ENCODE measurements at places on chromosomes 5 and 9.
A peak's percentile ranks its signal among the peaks of the same experiment; 100 is the strongest.

DNA sequence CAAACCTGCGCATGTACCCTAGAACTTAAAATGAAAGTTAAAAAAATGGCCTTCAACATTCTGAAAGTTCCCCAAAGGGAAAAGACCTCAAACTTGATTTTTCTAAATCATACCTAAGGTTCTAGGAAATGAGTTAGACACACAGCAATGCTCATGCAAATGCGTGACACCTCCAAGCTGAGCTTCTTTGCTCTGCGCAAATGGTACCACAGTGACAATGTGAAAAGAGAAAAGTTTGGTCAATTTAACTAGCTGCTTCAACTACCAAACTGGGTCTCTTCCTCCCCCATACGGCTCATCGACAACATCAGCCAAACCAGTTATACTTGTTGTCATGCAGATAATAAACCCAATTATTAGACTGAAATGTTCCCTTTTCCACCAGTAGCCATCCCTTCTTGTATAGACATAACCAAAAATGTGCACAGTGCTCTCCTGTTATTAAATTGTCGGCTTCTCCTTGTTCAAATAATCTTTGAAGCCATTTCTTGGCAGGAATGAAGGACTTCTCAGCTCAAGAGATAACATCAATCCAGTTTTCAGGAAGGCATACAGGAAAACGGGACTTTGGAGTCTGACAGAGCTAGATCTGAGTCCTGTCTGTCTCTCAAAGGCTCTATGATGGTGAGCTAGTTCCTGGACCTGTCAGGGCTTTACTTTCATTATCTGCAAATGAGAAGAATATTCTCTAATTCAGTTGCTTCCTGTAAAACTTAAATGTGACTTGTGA lies 185.6 kb upstream of the NR3C1 start:
- DNase-seq = no peak

DNA sequence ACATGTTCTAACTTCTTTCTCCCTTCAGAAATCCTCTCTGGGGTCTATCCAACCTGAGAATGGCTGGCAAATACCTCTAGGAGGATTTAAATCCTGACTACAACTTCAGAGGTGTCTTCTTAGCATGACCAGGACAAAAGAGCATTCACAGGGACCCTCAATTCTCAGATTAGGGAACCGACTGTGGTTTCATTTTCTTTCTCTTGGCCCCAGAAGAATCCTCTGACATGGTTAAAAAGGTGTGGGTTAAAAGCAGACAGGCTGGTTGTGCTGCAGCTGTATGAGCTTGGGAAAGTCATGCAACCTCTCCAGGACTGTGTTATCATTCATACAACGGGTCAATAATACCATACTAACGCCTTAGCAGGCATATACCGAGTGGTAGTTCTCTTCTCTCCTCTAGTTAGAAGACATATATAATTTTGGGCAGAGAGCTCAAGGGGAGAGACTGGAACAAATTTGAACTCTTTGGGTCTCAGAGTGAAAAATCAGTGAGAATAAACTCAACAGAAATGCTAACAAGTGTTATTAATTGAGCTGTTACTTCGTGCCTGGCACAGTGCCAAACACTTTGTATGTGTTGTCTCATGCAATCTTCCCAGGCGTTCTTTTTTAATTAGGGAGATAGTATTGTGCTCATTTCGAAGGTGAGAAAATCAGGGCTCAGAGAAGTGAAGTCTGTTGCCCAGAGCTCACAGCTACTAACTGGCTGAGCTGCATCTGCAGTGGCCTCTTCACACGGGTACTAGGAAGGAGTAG lies 35.2 kb downstream of the INSYN2B start:
- DNase-seq = no peak

DNA sequence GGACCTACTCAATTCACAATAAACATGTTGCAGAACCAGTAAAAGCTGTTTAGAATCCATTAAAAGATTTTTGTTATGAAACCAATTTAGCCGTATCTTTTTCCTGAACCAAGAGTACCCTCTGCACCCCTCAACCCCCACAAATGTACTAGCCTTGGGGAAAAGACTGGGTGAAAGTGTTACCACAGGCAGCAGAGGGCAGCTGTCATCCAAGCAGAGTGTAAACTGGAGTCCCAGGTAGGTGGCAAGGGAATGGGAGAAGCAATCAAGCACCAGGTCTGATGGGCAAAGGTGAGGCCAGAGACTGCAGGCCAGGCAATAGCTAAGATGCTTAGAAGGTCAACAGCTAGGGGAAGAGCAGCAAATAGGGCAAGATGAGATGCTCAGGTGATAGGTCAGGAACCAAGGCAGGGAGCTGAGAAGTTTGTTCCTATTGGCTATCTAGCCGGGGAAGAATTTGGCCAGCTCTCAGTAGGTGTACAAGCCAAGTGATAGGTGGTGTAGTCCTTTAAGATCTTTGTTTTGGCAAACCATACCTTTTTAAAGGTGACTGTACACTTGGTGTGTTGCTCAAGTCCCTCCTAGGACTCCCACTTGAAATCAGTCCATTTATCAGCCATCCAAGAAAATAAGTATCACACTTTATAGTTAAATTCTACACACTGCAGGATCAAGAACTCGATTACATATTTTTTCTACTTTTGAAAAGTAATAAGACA lies 77.8 kb upstream of the CCDC112 start:
- DNase-seq = no peak

- no peak for DNase-seq
Observed at GRCh38 chr9:126559296-126559695, 54.4 kb upstream of the LMX1B start.

- no peak for DNase-seq
Observed at GRCh38 chr5:174531782-174532191, 192.6 kb upstream of the MSX2 start.

- no peak for DNase-seq
Observed at GRCh38 chr5:135491552-135492318, 39.6 kb upstream of the TIFAB start.

GRCh38 chr9:130929571-130930038 lies 9.4 kb downstream of the FIBCD1 start:
- DNase-seq = no peak

GRCh38 chr9:108434502-108434901 lies 421.3 kb downstream of the ACTL7B start:
- DNase-seq = no peak

DNA sequence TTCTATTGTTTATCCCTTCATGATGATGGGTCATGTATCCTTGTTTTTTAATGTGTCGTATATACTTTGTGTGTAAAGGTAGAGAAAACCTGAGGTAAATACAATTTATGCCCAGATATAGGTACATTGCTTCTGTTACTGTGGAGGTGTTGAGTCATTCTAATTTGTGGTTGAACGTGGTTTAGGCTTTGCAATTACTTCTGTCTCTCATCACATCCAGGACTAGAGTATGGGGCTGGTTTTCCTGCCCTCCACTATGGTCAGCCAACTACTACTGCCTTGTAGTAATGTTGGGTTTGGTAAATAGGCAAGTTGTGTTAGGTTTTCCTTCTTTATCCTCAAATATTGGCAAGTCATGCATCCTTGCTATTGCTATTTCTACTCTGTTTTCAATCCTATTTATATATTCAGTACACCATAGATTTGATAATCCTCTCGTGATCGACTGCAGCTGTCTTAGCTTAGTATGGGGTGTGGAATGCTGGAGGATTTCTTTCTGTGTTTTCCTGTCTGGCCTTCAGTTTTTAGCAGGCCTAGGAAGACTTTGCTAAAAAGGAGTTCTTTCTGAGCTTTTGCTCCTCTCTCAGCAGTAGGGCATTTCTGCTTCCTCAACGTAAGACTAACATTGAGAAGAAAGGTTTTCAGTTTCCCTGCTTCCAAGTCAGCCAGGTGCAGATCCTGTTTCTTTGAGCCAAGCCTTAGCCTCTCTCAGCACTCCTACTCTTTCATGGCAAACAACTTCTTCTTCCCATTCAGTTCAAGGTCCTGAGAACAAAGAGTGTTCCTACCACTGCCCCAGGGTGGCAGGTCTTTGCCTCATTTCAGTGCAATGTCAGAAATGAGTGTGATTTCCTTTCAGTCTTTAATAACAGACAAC lies 844.4 kb upstream of the CDH18 start:
- DNase-seq = no peak

- no peak for DNase-seq
Observed at GRCh38 chr9:87701931-87702421, 23.9 kb upstream of the CTSL start.

GRCh38 chr9:134987906-134988700 lies 70.4 kb upstream of the FCN1 start:
- DNase-seq = no peak

GRCh38 chr5:149035372-149035790 lies 27.5 kb downstream of the SH3TC2 start:
- DNase-seq = peak; percentile 30

DNA sequence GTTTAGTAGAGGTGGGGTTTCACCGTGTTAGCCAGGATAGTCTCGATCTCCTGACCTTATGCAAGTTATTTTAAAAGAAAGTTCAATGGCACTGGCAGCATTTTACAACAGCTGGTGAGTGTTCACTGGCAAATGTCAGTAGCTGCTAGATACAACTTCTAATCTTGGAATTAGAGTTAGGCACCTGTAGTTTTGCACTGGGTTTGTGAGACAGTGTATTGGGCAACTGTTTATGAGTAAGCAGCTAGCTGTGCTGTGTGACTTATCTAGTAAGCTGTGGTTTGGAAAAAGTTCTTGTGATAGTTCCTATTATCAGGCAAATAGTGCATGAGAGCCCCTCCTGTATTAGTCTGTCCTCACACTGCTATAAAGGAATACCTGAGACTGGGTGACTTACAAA lies 61.5 kb downstream of the UBE2QL1 start:
- DNase-seq = no peak

- DNase-seq = no peak
Observed at GRCh38 chr9:38390442-38390841, 2.1 kb upstream of the ALDH1B1 start.

DNA sequence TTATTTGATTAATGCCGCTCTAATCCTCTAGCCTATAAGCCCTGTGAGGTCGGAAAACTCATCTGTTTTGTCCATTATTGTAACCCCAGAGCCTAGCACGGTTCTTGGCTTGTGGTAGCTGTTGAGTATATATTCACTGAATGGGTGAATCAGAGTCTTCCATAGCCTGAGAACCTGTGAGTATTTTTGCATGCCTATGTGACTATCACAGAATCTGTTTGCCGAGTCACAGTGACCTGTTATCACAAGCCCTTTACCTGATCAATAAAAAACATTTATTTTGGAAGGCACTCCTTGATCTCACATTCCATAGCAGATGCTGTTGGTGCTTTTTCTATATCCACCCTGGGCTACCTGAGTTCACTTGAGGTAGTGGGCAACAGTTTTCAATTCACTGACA lies 125.0 kb upstream of the STC2 start:
- no peak for DNase-seq

GRCh38 chr5:154756868-154757813 lies 2.0 kb downstream of the LARP1 start:
- peak; percentile 32 for DNase-seq

GRCh38 chr9:116935149-116935897 lies 248.2 kb downstream of the TRIM32 start:
- DNase-seq = no peak

- no peak for DNase-seq
Observed at GRCh38 chr5:16593628-16594027, 23.2 kb downstream of the RETREG1 start.

GRCh38 chr5:55030676-55031369 lies 6.8 kb downstream of the GZMK start:
- no peak for DNase-seq

DNA sequence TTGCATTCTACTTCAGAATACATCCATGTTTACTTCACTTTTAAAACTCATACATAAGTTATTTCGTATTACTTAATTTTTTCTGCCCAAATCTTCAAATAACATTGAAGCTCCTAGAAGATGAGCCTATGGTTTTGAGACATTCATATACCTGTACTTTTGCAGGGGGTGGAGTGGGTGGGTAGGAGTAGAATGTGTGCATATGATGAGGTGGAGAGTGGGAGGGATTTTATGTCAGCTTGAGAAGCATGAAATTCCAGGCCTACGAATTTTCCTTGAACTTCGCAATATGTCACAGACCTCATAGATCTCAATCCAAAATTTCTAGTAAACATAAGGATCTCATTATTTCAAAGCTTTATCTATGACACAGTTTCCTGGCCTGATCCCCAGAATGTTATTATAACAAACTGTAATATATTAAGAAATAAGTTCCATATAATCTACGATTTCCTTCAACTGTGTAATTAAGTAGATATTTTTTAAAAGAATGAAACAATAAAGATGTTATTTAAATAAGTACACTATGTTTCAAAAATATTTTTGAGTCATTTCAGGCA lies 19.7 kb upstream of the MOB3B start:
- DNase-seq = no peak

DNA sequence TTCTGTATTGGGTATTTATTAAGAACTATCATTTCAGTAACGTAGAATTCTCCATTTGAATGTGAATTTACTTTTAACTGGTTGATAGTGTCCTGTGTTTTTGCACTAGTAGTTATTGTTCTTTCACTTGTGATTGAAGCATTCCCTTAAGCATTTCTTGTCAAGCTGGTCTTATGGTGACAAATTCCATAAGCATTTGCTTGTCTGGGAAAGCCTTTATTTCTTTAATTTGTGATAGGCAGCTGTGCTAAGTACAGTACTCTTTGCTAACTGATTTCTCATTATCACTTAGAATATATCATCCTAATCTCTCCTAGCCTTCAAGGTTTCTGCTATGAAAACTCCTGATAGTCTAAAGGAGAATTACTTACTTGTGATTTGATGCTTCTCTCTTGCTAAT lies 21.3 kb upstream of the SPATA31E1 start:
- DNase-seq = no peak

- no peak for DNase-seq
Observed at GRCh38 chr5:172361566-172362238, 78.1 kb upstream of the UBTD2 start.

- no peak for DNase-seq
Observed at GRCh38 chr5:112381521-112381920, 37.6 kb downstream of the EPB41L4A start.

- DNase-seq = no peak
Observed at GRCh38 chr5:30930736-30931135, 262.8 kb upstream of the CDH6 start.

GRCh38 chr5:58775701-58776262 lies 192.9 kb downstream of the RAB3C start:
- no peak for DNase-seq

DNA sequence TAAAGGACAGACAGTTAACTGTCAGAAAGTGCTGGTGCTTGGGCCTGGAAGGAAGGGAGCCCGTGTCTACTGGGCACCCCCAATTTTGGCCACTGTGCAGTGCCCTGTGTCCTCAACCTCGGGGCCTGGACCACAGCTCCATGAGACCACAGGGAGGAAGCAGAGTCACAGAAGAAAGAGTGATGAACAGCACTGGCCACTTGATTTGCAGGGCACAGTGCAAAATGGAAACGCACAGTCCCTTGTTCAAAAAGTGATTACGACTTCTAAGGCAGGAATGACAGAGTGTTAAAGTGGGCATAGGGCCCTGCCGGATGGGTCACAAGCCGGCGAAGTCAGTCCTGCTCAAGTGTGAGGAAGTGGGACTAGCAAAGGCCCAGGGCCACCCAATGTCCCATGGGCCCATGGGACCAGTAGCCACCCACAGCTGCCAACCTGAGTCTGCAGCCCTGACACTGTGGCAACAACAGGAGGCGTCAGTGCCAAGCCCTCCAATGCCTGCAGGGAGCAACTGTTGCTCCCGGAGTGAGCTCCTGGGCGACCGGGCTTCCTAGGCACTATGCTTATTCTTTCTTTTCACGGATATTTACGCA lies 85.4 kb downstream of the ADAMTS2 start:
- no peak for DNase-seq
